KG1 (cell line): ENCODE measurements at places on chromosomes 5 and 9.

- DNase-seq = no peak
Measured at GRCh38 chr5:151097061-151097460, 16.2 kb upstream of the TNIP1 start.

GRCh38 chr9:37656936-37657335 lies 6.2 kb downstream of the FRMPD1 start:
- DNase-seq = no peak

DNA sequence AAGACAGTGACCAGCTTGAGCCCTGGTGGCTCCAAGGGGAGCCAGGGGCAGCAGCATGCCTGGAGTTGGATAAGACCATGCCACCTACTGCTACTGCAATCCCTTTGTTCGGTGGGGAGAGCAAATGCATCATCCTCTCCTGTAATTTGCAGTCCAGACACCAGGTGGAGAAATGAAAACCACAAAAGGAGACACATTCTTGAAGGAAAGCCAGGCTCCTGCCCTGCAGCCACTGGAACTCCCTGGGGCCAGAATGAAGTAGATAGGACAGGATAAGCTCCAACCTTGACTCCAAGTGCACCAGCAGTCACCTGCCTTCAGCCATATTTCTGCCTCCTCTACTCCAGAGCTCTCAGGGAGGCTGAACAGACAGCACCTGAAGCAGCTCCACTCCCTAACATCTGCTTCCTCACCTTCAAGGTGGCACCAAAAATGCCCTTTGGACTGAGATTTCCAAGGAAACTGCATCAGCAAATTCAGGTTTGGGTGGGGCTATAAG lies 65.1 kb upstream of the IQGAP2 start:
- DNase-seq = peak; percentile 62

DNA sequence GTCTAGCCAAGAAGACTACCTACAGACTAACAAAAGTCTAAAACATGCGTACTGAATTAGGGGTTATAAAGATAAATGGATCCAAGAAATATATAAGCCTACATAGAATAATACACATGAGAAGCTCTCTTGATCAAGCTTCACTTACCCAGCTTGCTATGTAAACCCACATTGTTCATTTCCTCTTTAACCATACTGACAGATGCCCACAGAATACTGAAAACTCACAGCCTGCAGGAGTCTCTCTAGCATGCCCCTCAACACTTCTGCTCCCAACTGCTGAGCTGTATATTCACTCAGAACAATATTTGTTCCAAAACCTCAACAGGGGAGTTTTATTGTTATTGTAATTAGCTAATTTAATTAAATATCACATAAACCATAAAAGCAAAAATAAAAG lies 52.4 kb downstream of the RFX3 start:
- no peak for DNase-seq

DNA sequence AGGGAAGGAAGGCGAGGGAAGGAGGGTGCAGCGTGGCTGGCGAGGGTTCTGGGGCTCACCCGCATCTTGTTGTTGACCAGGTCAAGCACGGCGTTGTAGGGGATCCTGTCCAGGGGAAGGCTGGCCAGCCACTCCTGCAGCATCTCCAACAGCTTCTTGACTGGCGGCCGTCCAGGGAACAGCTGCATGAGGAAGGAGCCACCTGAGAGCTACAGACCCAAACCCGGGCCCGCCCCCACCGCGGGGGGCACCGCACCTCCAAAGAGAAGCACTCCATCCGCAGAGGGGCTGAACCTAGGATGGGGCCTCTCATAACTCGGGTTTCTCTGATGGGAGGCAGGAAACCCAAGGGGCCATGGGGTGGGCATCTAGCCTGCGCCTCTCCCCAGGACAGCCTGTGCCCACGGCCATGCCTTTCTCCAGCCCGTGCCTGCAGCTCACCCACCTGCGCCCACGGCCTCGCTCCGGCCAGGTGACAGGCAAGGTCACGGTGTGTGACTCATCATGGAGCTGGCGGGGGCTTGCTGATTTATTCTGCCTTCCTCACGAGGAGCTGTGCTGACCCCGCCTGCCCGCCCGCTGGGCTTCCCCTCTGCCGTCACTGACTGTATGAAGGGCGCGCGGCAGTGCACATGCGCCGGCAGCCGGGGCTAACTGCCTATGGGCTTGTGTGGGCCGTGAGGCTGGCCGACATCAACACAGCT lies 11.8 kb upstream of the LHX3 start:
- no peak for DNase-seq

DNA sequence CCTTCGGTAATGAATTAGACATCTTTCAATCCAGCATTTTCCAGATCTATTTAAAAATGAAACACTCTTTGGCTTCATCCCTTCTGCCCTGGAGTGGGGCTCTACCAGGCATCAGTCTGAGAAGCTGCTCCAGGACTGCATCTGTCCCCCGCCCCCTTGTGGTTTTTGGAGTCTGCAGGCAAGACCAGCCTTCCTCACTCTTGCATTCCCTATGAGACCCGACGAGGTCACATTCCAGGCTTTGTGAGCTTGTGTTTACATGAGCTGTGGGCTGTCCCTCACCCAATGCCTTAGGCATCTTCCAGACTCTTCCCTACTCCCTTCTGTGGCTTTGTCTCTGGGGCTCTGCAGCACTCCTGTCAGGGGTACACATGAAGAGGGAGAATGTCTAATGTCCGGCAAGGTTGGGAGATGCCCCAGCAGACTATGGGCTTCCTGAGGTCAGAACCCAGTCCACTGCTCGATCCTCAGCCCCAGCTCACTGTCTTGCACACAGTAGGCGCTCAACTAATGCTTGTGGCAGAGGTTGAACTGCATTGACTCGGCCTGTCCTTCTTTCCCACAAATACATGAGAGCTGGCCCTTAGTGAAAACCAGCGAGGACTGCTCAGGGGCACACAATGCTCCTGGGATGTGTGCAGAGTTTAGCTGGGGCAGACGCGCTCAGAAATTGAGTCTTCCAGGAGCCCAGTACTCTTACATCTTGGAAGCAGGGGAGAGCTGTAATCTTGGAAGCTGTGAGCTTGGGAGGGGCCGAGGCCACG lies 11.7 kb upstream of the GADD45G start:
- no peak for DNase-seq

DNA sequence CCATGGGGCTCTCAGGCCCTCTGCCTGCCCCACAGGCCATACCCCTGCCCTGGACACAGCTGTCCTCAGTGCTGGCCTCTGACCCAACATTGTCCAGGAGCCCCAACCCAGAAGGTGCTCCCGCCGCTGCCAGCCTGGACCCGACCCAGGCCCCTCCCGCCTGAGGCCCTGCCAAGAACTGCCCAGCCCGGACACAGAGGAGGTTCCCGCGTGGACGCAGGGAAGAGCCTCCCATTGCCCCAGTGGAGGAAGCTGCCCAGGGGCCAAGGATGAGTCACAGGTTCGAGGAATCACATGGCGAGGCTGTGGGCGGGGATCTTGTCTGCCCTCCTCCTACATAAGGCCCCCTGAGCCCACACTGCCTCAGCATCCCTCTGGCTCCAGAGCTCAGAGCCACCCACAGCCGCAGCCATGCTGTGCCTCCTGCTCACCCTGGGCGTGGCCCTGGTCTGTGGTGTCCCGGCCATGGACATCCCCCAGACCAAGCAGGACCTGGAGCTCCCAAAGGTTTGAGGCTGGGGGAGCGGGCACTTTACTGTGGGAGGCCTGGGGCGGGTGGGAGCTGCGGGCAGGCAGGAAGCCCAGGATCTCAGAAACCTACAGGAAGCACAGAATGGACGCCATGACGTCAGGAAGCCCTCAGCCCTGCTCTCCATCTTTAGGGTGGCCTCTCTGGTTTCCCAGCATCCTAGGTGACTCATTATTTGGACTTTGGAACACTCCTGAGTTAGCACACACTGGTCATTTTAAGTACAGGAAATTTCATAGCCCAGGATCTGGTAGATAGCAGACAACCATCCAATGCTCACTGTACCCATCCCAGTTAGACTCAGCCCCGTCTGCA lies at the start of gene PAEP:
Gene PAEP, plus strand, starts transcription at position 366 of the 844 bp plus-strand sequence.
- no peak for DNase-seq

DNA sequence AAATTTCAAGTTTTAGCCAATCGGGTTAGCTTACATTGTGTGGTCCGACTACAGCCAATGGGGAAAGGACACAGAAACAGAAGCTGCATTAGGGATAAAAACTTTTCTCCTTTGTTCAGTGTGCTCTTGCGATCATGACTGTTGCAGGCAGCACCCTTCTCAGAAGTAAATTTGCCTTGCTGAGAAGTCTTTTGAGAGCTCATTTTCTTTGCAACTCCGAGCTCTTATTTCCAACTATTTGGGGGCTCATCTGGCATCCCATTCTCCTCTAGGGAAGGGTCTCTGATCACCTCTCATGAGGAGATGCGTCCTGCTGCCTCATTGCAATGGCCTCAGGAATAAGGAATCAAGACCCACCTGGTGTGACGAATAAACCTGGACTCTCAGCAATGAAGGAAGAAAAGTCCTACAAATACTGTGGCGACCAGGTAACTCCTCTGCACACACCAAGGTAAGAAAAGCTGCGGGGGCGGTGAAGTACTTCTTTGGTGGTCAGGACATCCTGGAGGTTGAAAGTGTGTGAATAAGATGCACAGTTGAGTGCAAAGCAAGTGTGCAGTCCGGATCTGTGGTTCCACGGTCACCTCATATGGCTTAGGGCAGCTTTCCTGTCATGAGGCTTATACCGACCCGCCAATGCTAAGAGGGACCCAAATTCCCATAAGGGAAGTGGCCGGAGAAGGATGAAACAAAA lies 20.4 kb downstream of the CNOT8 start:
- no peak for DNase-seq

DNA sequence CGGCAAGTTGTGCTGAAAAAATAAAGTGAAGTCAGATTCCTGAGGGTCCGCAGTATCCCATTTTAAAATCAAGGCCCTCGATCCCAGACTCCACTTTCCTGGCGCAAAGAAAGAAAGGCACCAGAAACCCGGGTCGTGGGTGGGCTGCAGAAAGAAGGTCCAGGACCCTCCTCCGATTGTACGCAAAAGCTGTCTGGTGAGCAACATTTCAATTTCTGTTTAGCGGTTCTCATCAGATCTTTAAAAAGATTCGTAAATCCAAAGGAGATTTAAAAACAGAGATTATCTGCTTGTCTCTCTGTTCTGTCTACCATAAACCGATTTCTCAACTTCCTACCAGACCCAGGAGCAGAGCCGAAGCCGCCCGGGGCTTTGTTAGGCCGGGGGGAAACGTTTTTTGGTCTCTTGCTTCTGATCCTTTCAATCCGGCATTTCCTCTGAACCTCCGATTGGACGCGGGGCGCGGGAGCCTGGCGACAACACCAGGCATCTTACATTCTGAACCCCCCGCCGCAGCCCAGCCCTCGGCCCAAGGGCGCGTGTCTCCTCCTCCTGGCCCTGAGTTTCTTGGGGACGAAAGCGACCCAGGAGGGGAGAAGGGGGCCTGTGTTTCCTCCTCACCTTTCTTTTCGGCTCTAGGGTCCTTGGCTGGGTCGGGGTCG lies 746 bp downstream of the NKX2-5 start:
- DNase-seq = no peak
